ENCODE measurements at places on chromosomes 1 and 21.

GRCh38 chr21:36330904-36331303 lies 10.9 kb downstream of the MORC3 start:
- DNase-seq: peak; percentile 31

GRCh38 chr1:205228093-205228521 lies 361 bp downstream of the TMCC2 start:
- no peak for DNase-seq

- no peak for DNase-seq
Observed at GRCh38 chr1:36203554-36204346, 20.5 kb upstream of the THRAP3 start.

DNA sequence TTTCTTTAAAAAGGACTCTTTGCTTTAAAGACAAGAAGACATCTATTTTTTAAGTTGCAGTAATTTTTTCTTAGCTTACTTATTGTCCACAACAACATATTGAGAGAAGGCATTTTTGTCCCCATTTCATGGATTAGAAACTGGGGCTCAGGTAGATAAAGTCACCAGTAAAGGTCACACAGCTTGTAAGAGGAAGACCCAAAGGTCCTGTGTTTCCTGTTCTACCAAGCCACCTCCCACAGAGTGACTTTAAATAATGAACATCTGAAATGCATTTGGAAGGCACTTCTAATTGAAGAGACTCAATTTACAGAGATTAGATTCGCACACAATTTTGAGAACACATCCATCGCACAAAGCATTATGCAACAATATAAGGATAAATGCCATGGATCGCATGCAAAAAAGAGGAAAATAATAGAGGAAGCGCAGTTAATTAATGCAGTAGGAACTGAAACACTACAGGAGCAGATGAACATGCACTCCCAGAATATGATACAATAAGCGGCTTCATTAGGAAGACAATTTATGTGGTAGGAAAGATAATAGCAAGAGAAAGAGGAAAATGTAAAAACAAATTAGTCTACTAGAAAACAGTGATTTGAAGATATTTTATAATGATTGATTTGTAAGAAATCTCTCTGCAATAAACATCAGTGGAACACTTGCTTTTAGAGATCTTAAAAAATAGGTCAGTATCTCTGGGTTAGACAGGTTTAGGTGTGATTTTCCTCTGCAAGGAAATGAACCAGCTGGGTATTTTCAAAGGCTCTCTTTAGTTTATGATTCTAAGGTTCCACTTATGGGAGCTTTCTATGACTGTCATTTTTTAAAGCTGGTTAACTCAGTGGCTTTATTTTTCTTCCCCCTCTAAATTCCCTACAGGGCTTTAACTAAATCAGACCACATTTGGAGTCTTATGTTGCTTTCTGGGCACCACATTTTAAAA lies 27.1 kb upstream of the CD2 start:
- DNase-seq: no peak

- no peak for DNase-seq
Observed at GRCh38 chr1:4694492-4694891, 40.1 kb downstream of the AJAP1 start.

DNA sequence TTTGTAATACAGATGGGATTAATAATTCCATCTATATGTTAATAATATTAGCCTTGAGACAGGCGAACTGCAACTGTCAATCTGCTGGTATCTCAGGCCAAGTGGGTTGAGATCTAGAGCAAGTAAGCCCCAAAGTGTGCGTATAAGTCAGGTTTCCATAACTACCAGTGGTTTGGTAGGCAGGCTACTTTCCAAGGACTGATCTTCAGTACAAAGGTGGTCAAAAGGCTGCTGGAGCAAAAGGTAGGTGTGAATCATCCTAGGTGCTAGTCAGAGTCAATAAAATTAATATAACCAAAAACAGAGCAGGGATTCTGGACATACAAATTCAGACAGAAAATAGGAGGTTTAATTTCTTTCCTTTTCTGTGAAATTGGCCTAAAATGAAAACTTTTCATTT lies 328.0 kb downstream of the TGFB2 start:
- no peak for DNase-seq

DNA sequence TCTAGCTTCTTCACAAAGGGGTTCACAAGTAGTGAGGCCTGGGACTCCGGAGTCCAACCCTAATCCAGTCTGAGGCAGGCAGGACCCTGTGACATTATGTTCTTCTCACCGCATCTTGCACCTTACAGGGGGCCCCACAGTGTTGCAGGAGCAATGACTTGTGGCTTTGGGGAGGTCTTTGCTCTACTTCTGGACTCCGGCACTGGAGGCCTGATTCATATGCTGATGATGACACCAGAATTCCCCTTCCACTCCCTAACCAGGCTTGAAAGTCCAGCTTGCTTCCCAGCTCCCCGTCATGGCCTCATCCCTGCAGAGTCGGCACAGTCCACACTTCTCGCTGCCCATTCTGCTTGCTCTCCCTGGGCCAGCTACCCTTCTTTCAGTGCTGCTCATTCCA lies 96.3 kb upstream of the SLC44A3 start:
- no peak for DNase-seq

DNA sequence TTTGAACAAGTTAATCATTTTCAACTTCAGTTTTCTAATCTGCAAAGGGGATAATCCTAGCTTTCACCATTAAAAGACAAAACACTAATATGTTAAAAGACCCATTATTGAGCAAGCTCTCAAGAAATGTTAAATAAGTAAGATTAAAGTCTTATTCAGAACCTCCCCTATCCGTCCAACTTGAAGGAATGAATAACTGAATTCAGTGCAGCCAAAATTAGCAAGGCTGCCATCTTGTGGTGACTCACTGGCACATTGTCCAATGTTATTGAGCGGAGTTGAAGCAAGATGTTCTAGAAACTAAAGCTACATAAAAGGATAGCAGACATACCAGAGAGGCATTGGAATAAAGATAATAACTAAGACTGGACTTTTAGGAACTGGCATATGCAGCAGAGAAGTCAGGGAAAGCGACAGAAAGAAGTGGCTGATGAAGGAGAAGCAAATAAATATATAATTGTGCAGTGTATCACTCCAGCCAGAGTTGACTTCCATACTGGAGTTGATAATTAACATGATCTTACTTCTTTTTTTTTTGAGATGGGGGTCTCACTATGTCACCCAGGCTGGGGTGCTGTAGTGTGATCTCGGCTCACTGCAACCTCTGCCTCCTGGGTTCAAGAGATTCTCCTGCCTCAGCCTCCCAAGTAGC lies 8.2 kb upstream of the CAP1 start:
- DNase-seq: peak; percentile 24

DNA sequence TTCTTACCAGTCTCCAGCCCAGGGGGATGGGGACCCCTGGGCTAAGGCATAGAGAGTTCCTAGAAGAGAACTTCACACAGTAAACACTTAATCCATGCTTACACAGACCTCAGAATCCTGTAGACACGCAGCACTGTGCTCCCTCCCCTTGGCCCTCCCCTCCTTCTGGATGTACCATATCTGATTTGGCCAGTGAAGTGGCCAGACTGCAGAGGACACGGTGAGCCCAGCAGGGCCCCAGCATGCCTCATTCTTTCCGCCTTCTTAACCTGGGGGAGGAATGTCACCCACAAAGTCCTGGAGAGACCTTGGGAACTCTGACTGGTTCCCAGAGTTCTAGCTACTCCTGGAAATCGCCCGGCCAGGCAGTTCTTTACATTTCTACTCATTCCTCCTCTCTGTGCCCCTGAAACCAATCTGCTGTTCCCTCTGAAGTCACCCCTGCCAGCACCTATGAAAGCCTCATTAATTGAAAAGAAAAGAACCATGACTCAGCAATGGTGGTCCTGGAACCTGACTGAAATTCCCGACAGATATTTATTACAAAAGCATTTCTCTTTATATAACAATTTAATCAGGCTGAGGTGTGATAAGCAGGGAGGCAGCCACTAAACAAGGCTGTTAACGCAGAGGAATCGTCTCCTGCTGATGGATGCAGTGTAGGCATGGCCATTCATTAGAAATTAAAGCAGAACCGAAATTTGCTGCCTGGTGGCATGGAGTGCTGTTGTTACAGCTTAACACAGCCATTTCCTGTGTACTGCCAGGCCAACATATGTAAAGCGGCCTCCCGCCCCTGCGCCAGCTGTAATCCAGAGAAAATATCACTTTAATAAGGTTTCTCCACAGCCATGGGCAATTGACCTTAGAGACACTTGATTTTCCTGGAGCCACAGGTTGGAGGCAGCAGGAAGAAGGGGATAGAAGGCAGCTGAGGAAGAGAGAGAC lies 74.6 kb upstream of the KCND3 start:
- no peak for DNase-seq

GRCh38 chr1:5615076-5615475 lies 377.1 kb downstream of the NPHP4 start:
- DNase-seq: no peak

DNA sequence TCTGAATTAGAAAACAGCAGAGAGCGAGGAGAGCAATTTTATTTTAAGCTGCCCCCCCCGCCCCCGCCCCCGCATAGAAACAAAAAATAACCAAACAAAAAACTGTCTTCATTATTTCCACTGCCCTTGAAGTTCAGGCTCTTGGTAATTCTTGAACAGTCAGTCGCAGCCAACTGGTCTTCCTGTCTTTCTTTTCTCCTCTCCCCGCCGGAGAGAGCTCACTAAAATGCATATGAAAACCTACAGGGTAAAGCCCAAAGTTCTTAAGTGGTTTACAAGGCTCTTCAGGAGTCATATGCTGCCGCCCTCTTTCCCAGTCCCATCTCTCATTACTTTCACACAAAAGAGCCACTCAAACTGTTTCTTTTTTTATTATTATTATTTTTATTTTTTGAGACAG lies 1.1 kb upstream of the ANKRD35 start:
- DNase-seq: no peak

- no peak for DNase-seq
Observed at GRCh38 chr1:3304246-3304645, 150.2 kb upstream of the ARHGEF16 start.

GRCh38 chr1:92877792-92878191 lies 46.0 kb downstream of the RPL5 start:
- DNase-seq: no peak

DNA sequence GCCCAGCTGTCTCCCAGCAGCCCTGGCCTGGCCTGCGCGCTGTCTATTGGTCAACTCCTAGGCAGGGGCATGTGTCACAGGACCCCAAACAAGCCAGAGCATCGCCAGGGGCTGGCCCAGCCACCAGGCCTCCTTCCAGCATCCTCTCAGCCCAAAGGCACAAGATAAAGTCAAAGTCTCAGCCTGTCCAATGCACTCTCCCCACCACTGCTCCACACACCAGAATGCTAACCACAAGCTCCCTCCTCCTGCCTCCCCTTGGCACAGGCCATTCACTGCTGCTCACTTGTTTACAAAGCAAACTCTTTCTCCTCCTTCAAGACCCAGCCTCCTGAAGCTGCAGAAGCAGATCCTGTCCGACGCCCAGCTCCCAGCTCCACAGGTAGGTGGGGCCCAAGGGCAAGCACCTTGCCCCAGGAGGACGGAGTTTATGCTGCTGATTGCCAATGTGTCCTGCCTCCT lies 133.4 kb downstream of the DMRTB1 start:
- no peak for DNase-seq

- DNase-seq: no peak
Observed at GRCh38 chr1:219000631-219001030, 173.0 kb upstream of the LYPLAL1 start.

GRCh38 chr1:244660595-244660994 lies 7.7 kb downstream of the DESI2 start:
- DNase-seq: no peak

GRCh38 chr1:20426371-20426770 lies 59.6 kb downstream of the CAMK2N1 start:
- DNase-seq: no peak

DNA sequence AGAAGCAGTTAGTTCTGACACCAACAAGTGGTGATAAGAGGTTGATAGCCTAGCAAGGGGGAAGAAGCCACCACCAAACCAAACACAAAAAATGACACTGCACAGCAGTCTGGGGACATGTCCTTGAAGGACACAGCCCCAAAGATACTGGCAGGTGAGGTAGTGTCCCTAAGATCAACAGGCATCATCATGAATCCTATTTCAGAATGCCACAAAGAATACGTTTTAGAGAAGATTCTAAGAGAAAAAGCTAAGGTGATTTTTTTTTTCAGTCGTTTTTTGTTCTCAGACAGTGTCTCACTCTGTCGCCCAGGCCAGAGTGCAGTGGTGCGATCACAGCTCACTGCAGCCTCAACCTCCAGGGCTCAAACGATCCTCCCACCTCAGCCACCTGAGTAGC lies 19.6 kb downstream of the MTHFR start:
- DNase-seq: no peak

DNA sequence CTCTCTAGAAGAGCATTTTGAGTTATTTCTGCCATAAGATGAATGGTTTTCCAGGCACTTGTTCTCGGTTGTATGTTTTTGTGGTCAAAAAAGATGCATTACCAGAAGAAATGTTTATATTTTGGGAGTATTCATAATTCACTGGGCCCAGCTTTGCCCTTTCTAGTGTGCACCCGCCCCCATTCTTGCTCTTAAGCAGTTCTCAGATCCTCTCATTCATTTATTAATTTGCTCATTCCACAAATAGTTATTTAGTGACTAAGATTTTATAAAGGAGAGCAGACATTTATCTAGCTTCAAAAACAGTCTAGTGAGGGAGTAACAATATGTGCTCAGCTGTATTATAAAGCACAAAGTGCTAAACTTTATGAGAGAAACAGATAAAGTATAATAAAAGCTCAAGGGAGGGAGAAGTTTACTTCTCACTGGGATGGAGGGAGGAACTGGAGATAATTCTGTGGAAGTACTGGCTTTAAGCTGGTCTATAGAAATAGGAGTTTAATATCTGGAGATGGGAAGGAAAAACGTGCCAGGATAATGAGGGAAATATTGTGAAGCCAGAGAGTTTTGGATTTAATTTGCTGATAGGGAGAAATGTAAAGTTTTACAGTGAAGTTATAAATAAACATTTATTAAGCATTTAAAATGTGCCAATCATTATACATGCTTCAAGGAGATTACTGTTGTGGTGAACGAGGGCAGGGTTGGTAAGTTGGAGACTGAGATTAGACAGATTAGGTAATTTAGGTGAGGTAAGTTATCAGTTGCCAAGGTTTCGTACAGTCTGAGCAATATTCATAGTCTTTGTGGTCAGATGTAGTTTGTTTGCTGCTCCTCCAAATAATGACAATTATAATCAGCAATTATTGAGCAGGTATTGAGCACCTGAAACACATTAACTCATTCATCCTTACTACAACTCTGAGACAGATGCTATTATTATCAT lies 9.1 kb upstream of the MACF1 start:
- DNase-seq: no peak

DNA sequence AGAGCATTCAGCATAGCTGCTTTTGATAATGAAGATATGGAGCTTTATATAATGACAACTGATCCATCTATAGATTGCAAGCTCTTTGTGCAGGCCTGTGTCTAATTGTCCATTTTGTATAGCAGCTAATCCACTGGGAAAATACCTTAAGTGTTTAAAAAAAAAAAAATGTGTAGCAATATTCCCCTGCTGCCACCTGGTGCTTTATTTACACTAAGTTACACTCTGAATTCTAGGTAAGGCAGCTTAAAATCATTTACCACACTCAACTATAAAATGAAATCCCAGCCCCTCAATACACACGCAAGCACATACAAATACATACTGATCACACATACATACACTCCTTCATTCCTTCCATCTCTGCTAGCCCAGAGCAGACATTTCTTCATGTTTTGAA lies 49.1 kb upstream of the BCL9 start:
- no peak for DNase-seq

Measured in T-helper 9 cell (primary cell).